ENCODE measurements at places on chromosomes 7 and 10.

DNA sequence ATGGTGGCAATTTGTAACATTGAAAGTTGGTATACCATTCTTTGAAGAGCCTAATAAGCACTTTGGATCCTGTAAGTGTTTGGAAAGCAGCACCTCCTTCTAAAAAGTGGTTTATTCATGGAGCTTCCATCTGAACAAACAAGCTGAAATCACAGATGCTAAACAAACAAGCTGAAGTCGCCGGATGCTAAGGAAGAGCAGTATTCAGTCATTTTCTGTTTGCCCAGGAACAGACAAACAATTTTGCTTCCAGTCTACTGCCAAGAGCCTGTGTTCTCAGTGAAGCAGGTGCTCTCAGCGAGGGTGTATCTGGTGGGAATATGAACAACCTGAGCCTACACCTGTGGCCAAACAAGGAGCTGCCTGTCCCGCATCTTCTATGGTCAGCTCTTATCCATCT is 6.3 kb downstream of the COL28A1 start:
- no peak for DNase-seq

DNA sequence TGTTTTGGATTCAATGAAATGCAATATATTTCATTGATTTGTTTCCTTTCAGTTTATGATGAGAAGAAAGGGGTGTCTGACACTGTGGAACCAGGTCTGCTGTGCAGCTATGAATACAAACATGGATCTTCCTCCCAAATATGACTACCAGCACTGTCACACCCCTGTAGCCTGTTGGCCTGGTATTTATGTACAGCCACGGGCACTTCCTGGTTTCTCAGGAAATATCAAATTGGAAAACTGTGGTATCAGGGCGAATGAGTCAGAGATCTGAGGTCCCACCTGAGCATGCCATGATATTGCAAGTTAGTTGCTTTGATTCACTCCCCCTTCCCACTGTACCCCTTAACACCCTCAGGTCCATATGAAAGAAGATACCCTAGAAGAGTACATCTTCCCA is 87.8 kb downstream of the DNMBP start:
- DNase-seq, result no peak

GRCh38 chr7:131016230-131016629 is 282.2 kb upstream of the KLF14 start:
- no peak for DNase-seq

GRCh38 chr10:75982611-75983369 is 551.4 kb downstream of the LRMDA start:
- DNase-seq, result no peak

DNA sequence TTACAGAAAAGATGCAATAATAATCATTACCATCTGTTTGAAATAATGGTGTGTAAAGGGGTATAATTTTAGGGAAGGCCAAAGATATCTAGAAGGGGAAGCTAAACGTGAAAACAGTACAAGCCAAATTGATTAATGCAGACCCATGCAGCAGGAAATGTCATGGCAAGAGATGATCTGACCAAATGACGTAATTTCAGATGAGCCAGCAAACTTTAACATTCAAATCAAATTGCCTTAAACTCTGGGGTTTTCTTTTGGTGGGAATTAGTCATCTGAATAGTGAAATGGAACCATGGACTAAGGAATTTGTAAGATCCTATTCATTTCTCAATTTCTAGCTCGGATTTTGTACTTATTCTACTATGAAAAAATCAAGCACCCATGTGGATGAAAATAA is 21.4 kb upstream of the SCIN start:
- no peak for DNase-seq

DNA sequence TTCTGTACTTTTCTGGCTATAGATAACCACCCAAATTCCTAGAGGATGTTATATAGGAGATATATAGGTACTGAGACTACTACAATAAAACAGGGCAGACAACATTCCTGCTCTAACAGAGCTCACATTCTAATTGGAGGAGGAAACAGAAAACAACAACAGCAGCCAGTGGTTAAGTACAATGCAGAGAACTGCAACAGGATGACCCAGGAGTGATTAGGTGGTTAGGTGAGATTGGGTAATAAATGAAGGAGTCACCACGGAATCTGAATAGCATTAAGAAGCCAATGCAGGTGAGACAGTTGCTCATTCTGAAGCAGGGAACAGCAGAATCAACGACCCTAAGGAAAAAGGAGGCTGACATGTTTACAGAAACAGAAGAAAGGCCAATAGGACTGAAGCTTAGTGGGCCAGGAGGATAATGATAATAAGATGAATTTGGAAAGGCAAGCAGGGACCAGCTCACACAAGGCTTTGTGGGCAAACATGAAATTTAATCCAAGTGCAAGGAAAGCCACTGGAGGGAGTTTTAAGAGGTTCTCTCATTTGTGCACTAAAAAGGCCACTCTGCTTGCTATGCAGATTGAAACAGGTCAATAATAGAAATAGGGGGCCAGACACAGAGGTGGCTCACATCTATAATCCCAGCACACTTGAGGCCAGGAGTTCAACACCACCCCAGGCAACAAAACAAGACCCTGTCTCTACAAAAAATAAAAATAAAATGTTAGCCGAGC is 16.9 kb upstream of the REEP3 start:
- no peak for DNase-seq

GRCh38 chr10:122277526-122278136 is 6.5 kb downstream of the BTBD16 start:
- DNase-seq, result no peak

- DNase-seq, result no peak
Measured at GRCh38 chr7:95581467-95581866, 14.8 kb downstream of the PDK4 start.
